ENCODE measurements at places on chromosomes 2 and 18. TPM values are rescaled to one million over a fixed set of nuclear protein-coding genes. Genes with fewer than 3 reads are reported as not detected.

DNA sequence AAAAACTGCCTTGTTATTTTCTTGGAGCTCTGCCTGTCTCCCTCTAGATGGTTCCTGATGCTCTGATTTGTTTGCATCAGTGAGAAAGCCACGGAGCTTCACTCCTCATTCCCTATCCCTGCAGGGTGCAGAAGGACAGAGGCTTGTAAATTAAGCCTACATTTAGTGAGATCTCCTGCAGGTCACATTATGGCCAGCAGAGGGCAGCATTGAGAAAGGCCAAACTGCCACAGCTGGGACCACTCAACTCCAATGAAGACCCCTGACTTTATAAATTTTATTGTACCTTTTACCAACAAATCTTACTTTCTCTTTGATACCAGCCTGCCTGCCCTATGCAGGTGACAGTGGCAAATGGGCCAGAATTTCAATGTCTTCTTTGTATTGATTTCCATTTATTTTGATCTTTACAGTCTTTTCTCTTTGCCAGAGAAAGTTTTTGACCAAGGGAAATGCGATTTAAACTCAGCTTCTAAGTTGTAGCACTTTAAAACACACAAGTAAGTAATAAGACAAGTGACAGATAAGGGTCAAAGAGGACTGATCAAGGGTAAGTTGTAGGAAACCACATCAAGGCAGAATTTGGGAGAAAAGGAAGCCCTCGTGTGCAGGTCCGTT is 1029.1 kb upstream of the KLHL29 start:
- peak; percentile 65 for DNase-seq
- H3K27ac ChIP-seq, result no peak overlapping the region
- H3K4me3 ChIP-seq, result no peak overlapping the region
- no peaks in the 10 kb centered on the region for H3K4me1 ChIP-seq
- H3K27me3 ChIP-seq, result peaks cover 7% of the 10 kb centered on the region

- no peak overlapping the region for H3K27ac ChIP-seq
- H3K27me3 ChIP-seq, result no peaks in the 10 kb centered on the region
- no peaks in the 10 kb centered on the region for H3K36me3 ChIP-seq
Measured at GRCh38 chr2:127612111-127612822, 33.7 kb upstream of the GPR17 start.

DNA sequence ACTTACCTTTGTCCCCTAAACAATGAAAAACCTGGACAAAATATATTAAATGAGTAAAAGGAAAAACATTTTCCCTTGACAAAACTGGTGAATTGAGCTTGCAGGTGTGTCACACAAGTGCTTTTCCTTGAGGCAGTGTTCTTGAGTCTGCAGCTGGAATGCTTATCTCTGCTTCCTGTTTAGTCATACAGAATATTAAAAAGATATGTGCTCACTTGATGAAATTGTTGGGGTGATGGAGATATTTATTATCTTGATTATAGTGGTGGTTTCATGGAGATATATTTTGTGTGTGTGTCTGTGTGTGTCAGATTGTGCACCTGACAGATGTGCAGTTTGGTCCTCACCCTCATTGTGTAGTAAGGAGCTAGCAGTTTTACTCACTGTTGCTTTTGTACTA is 3.3 kb downstream of the TAF1B start:
- H3K4me1 ChIP-seq, result peaks cover 35% of the 10 kb centered on the region
- peaks cover 38% of the 10 kb centered on the region for H3K36me3 ChIP-seq
- DNase-seq, result no peak
- H3K4me3 ChIP-seq, result no peak overlapping the region
- H3K27ac ChIP-seq, result no peak overlapping the region

DNA sequence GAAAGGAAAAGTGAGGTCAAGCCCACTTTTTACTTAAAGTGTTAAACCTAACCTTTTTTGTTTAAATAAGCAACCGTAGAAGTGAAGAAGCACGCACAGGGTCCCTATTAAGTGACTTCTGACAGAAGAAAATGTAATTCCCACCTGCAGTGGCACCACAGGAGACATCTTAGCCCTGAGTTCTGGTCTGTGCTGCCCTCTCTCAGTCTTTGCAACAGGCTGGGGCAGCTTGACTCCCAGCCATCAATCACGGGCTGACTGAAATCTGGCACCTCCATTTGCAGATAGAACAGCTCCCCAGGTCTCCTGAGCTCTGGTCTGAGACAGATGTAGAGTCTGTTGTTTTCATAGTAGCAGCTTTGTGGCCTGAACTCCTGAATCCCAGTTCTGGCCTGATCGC is 170.0 kb downstream of the LTBP1 start:
- H3K4me3 ChIP-seq, result no peak overlapping the region
- H3K27me3 ChIP-seq, result peaks cover 8% of the 10 kb centered on the region
- H3K27ac ChIP-seq, result no peak overlapping the region
- no peaks in the 10 kb centered on the region for H3K36me3 ChIP-seq
- H3K4me1 ChIP-seq, result no peaks in the 10 kb centered on the region

DNA sequence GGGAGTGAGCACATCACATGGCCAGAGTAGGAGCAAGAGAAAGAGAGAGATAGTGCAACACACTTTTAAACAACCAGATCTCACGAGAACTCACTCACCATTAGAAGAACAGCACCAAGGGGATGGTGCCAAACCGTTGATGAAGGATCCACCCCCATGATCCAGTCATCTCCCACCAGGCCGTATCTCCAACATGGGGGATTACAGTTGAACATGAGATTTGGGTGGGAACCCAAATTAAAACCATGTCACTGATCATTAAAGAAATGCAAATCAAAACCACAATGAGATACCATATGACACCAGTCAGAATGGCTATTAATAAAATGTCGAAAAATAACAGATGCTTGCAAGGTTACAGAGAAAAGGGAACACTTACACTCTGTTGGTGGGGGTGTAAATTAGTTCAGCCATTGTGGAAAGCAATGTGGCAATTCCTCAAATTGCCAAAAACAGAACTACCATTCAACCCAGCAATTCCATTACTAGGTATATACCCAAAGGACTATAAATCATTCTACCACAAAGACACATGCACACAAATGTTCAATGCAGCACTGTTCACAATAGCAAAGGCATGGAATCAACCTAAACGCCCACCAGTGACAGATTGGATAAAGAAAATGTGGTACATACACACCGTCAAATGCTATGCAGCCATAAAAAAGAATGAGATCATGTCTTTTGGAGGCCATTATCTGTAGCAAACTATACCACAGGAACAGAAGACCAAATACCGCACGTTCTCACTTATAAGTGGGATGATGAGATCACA is 137.1 kb downstream of the COL6A3 start:
- H3K27ac ChIP-seq, result no peak overlapping the region
- H3K4me1 ChIP-seq, result no peaks in the 10 kb centered on the region
- H3K4me3 ChIP-seq, result no peak overlapping the region
- H3K36me3 ChIP-seq, result no peaks in the 10 kb centered on the region

DNA sequence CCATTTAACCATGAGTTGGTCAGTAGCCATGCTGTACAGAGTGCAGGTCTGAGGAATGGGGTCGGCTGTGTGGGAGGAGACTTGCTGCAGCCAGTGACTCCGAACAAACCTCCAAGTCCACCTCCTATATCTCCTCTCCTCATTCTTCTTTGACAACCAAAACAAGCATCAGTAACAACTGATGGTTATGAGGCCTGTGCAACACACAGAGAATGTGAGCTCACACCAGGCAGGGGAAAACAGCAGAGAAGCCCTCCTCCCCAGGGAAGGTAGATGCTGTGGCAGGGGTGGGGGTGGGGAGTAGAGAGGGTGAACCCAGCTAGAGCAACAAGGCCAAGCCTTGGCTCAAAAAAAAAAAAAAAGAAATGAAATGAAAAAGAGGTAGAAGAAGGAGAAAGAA is 12.3 kb upstream of the CNGA3 start:
- H3K4me3 ChIP-seq, result no peak overlapping the region
- no peaks in the 10 kb centered on the region for H3K4me1 ChIP-seq
- no peaks in the 10 kb centered on the region for H3K36me3 ChIP-seq
- peaks cover 6% of the 10 kb centered on the region for H3K27me3 ChIP-seq

GRCh38 chr2:203692031-203692710 is 14.3 kb upstream of the CD28 start:
- no peak overlapping the region for H3K27ac ChIP-seq
- no peaks in the 10 kb centered on the region for H3K36me3 ChIP-seq
- H3K27me3 ChIP-seq, result no peaks in the 10 kb centered on the region
- H3K4me3 ChIP-seq, result no peak overlapping the region
- no peak for DNase-seq
- peaks cover 16% of the 10 kb centered on the region for H3K4me1 ChIP-seq

- no peak overlapping the region for H3K4me3 ChIP-seq
- H3K4me1 ChIP-seq, result no peaks in the 10 kb centered on the region
- DNase-seq, result no peak
- no peaks in the 10 kb centered on the region for H3K36me3 ChIP-seq
Measured at GRCh38 chr18:45749918-45750689, 26.1 kb downstream of the SLC14A1 start.

The CXCR1 gene
- total RNA-seq, result not detected

GRCh38 chr2:65397122-65397521 is 35.3 kb downstream of the SPRED2 start:
- H3K4me1 ChIP-seq, result peaks cover 11% of the 10 kb centered on the region
- no peak overlapping the region for H3K4me3 ChIP-seq
- peaks cover 3% of the 10 kb centered on the region for H3K27me3 ChIP-seq
- no peak for DNase-seq

GRCh38 chr2:196123679-196124373 is 47.6 kb downstream of the STK17B start:
- DNase-seq, result no peak
- no peak overlapping the region for H3K4me3 ChIP-seq
- H3K4me1 ChIP-seq, result no peaks in the 10 kb centered on the region
- no peak overlapping the region for H3K27ac ChIP-seq

The NXPH2 gene
- total RNA-seq, result not detected

The ERBB4 gene
- not detected for total RNA-seq

- H3K27me3 ChIP-seq, result no peaks in the 10 kb centered on the region
- H3K27ac ChIP-seq, result no peak overlapping the region
- H3K4me1 ChIP-seq, result no peaks in the 10 kb centered on the region
- H3K4me3 ChIP-seq, result no peak overlapping the region
Measured at GRCh38 chr2:236101311-236101950, 66.8 kb downstream of the GBX2 start.

DNA sequence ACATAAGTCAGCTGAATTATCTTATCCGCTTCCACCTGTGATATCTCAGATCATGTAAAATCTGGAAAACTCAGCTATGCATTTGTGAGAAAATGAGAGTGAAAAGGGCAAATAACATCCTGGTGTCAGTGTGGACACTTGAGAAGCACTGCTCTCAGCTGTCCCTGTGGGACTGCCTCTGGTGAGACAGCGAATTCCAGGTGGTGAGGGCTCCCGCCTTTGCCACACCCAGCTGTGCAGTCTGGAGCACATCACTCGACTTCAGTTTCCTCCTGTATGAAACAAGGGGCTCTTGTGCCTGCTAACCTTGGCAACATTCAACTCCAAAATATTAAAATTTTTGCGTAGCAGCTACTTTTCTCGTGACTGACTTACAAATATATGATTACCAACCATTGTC is 194.9 kb upstream of the BOD1L2 start:
- no peaks in the 10 kb centered on the region for H3K27me3 ChIP-seq
- no peak overlapping the region for H3K27ac ChIP-seq
- H3K4me1 ChIP-seq, result no peaks in the 10 kb centered on the region
- no peak overlapping the region for H3K4me3 ChIP-seq

DNA sequence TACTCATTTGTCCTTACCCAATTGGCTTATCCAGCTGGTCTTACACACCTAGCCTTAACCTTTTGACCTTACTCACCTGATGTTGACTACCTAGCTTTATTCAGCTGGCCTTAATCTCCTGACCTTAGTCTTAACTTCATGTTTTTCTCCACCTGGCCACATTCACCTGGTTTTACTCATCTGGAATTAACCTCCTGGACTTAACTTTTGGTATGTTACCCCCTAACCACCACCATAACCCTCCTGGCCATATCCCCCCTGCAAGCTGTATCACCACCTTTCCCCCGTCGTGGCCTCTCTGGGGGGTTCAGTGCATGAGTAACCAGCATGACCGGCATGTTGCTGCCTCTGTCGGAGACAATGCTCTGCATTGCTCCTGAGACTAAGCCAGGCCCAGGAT is 45.7 kb downstream of the CHRNA1 start:
- H3K4me1 ChIP-seq, result peaks cover 27% of the 10 kb centered on the region
- no peaks in the 10 kb centered on the region for H3K36me3 ChIP-seq
- H3K27ac ChIP-seq, result no peak overlapping the region
- H3K27me3 ChIP-seq, result no peaks in the 10 kb centered on the region
- DNase-seq, result no peak
- H3K4me3 ChIP-seq, result no peak overlapping the region

DNA sequence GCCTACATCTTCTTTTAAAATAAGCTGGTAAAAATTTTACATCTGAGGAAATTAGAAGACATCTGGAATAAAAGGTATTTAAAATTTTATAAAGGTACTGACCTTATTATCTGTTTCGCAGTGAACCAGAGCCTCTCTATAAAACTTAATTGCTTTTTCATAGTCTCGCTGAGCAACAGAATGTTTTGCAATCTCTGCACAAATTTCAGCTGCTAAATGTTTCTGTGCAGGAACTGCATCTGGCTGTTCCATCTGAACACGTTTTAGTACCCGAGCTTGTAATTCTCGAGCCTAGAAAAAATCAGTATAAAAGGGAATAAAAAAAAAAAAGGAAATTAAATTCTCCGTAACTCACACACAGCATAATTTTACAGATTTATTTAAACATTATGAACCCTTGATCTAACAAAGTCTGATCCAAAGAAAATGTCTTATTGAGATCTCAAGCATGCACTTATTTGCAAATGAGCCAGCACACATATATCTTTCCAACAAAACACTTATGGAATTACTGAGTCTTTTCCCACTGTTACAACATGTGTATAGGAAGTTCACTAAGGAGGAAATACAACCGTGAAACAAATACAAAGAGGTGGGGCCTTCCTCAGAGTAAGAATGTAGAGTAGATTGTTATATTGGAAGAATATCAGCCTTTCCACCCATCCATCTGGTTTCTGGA is 51.8 kb downstream of the TTC21B start:
- no peaks in the 10 kb centered on the region for H3K27me3 ChIP-seq
- no peak overlapping the region for H3K27ac ChIP-seq
- H3K36me3 ChIP-seq, result peaks cover 46% of the 10 kb centered on the region
- DNase-seq, result no peak
- no peak overlapping the region for H3K4me3 ChIP-seq

DNA sequence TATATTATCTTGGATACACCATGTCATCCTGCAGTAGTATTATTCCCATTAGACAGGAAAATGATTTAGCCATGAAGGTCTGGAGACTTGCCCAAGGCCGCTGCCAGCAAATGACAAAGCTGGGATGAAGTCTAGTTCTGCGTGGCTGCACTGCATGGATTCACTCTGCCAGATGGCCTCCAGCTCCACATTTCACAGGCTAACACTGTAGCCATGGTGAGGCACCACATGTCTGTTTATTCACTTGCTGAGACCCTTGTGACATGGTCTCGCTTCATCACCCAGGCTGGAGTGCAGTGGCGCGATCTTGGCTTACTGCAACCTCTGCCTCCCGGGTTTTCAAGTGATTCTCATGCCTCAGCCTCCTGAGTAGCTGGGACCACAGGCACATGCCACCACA is 31.5 kb upstream of the SCG2 start:
- no peak overlapping the region for H3K4me3 ChIP-seq
- H3K36me3 ChIP-seq, result no peaks in the 10 kb centered on the region
- no peak for DNase-seq
- H3K4me1 ChIP-seq, result no peaks in the 10 kb centered on the region
- H3K27ac ChIP-seq, result no peak overlapping the region

Data from activated naive CD4-positive, alpha-beta T cell treated with anti-CD3 and anti-CD28 coated beads for 36 hours (primary cell).